DMS 273 treated with DMSO at 0.1 percent for 48 hours (cell line): ENCODE measurements at places on chromosomes 13 and 19.

DNA sequence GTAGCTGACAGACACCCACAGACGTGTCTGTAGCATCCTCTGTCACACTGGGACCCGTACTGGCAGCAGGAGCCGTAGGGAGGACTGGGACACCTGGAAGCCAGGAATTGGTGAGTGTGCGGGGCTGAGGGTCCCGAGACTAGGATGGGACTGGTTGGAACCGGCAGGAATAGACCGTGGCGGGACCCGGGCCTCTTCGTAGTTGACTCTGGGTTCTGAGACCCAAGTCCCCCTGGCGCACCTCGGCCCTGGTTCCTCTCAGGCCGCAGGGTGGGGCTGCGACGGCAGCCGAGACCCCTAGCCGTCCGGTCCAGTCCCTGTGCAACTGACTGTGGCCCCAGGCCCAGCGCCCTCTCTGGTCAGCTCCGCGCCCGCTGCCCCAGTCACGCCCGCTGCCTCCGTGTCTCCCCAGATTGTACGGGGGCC lies 64.7 kb downstream of the ZNF823 start:
- no peak for DNase-seq

GRCh38 chr19:1277061-1277460 lies 1.7 kb downstream of the FAM174C start:
- no peak for DNase-seq

DNA sequence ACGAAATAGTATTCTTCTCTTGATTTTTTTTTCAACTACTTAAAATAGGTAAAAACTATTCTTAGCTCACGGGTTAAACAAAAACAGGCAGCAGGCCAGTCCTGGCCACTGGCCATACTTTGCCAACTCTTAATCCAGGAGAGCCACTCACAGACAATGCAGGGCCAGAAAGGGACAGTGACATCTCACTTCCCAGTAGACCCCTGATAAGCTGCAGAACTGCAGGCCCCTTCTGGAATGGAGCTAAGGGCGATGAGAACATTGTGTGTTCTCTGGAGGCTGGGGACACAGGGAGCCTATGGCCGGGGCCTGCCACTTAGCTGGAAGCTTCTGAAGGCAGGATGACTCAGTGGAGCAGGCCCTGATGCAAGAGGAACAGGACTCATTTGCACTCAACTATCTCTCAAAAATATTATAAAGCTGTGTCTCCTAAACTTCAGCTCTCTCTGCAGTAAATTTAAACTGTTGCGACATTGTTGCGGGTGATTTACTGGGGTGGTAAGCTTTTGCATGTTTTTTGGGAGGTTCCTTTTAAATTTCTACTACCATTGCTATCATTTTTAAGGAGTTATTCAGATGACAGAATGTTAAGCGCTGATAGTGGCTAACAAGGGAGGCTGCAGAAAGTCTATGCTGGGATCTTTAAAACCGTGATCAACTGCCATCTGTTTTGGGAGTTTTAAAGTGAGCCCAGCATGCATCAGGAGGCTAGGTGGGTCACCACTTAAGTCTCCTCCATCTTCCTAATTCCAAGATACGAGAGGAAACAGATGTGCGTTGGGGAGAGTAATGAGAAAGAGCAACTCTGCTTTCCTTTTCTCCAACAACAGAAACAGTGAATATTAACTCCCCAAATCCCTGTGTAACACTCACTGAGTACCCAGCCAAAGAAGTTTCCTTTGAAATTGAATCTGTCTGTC lies 33.2 kb upstream of the KATNAL1 start:
- no peak for DNase-seq

- DNase-seq: no peak
Observed at GRCh38 chr19:15194938-15195337, 5.9 kb downstream of the NOTCH3 start.

DNA sequence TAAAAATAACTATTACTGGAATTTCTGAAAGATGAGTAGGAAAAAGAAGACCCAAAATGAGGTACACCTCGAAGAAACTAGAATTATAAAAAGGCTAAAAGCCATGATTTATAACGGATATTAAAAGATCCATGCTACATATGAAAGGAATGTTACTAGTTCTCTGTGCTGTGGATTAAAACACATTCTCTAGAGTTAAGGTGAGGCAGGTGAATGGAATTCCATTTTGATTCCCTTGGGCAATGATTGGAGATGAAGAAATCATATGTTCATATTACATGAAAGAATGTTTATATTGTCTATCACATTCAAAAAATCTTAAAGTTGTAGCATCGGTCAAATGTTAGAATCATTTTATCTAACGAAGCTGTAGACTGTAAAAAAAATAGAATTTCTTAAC lies 783.7 kb downstream of the PCDH9 start:
- no peak for DNase-seq
